ENCODE measurements at places on chromosomes 7 and 10. TPM values are rescaled to one million over a fixed set of nuclear protein-coding genes. Genes with fewer than 3 reads are reported as not detected.

PNLIPRP1 gene
- total RNA-seq, result not detected

JCAD gene
- 112 TPM for total RNA-seq

LARP4B gene
- total RNA-seq, result 57.5 TPM

ZSWIM8 gene
- 64.1 TPM for total RNA-seq

CARD11 gene
- total RNA-seq, result 1.2 TPM

WDFY4 gene
- total RNA-seq, result 9.5 TPM

TPST1 gene
- 41.3 TPM for total RNA-seq

IGF2BP3 gene
- 2.0 TPM for total RNA-seq

TMEM184A gene
- total RNA-seq, result under 0.01 TPM

FFAR4 gene
- total RNA-seq, result 1.7 TPM

PNLIPRP3 gene
- 1.5 TPM for total RNA-seq

LBX1 gene
- not detected for total RNA-seq

SPRN gene
- not detected for total RNA-seq

SFRP5 gene
- not detected for total RNA-seq

PPP1R9A gene
- total RNA-seq, result 9.5 TPM

PRKAR2B gene
- 401 TPM for total RNA-seq

SYT15B gene
- 2.4 TPM for total RNA-seq

OGA gene
- total RNA-seq, result 233 TPM

MTURN gene
- total RNA-seq, result 158 TPM

ANKRD2 gene
- not detected for total RNA-seq

ICA1 gene
- total RNA-seq, result 37.1 TPM

TMEM139 gene
- total RNA-seq, result not detected

ARHGAP22 gene
- 15.0 TPM for total RNA-seq

SH2D4B gene
- not detected for total RNA-seq

SPDYE8 gene
- not detected for total RNA-seq

PDE1C gene
- 2.9 TPM for total RNA-seq

FUOM gene
- 16.5 TPM for total RNA-seq

TCERG1L gene
- not detected for total RNA-seq

GFRA1 gene
- 152 TPM for total RNA-seq

All from subcutaneous adipose tissue (tissue), 4 donors.